ENCODE measurements at places on chromosomes 12 and 14. TPM values are rescaled to one million over a fixed set of nuclear protein-coding genes. Genes with fewer than 3 reads are reported as not detected.
A peak's percentile ranks its signal among the peaks of the same experiment; 100 is the strongest.

DNA sequence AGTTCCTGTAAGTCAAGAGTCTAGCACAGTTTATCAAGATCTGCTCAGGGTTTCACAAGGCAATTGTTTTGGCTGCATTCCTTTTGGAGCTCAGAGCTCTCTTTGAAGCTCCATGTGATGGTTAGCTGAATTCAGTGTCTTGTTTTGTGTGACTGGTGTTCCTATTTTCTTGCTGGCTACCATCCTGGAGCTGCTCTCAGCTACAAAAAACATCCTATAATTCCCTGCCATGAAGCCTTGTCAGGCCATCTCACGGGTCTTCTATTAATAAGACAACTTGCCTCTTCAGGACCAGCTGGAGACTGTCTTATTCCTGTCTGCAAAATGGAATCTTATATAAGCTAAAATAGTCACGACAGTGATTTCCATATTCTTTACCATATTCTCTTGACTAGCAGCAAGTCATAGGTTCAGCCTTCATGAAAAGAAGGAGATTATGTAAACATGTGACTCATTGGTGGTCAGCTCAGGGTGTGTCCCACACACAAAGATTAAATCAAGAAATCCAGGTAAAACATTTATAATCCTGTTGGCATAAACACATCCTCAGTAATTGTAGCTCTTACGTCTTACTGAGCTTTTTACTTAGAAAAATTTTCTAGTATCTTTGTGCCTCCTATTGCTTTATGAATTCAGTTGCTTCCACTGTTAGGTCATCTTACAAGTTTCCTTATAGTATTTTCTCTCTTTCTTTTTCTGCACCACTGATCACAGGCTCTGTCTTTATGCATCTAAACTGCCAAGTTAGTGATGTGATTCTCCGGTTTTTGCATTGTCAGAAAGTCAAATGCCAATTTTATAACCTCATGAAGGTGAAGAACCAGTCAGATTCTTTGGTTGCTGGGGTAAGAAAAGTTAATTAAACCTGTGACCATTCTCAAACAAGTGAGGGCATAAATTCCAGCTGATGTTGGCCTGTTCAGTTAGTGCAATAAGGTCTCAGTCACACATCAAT, 378.5 kb upstream of the MGAT4C start:
- no peaks in the 10 kb centered on the region for H3K36me3 ChIP-seq
- no peak overlapping the region for H3K27ac ChIP-seq
- no peak for DNase-seq
- no peak overlapping the region for H3K4me3 ChIP-seq
- H3K27me3 ChIP-seq = no peaks in the 10 kb centered on the region

DNA sequence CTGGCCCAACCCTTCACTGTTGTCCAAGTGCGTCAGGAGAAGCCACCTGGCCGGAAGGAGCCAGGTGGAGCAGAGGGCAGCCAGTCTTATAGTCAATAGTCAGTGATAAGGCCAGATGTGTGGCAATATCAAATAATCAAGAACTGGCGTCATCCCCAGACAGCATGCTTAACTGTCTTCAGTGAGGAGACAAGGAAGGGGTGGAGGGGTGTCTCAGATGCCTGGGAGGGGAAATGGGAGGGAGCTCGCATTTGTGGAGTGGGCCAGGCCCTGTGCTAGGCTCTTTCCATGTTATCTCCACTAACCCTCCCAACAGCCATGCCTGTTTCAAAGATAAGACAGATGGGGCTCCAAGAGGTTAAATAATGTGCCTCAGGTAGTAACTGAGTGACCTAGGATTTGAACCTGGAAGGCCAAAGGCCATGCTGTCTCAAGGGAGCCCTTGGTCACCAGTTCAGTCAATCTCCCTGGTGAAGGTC, 48.9 kb upstream of the FOS start:
- peak; percentile 78 for DNase-seq
- no peaks in the 10 kb centered on the region for H3K27me3 ChIP-seq
- H3K4me3 ChIP-seq = no peak overlapping the region

DNA sequence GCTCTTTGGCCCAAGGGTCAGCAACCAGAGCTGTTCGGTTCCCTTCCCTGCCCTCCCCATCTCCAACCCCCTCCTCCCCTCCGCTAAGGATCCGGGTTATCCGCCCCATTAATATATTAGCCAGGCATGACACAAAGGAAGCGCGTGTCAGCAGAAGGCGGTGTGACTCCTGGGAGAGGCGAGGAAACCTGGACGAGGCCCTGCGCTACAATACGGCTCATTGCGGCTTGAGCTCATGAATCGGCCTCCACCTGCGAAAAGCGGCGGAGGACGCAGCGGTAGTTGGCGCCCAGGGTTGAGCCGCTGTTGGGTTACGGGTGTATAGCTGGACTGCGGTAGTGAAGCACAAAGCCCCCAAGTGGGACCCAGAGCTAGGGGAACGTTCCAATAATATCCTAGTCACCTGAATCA, 9.9 kb downstream of the FOXA1 start:
- H3K27ac ChIP-seq = peak overlapping the region; percentile 88
- peak; percentile 52 for DNase-seq
- H3K4me1 ChIP-seq = no peaks in the 10 kb centered on the region
- H3K4me3 ChIP-seq = peak overlapping the region; percentile 44

DNA sequence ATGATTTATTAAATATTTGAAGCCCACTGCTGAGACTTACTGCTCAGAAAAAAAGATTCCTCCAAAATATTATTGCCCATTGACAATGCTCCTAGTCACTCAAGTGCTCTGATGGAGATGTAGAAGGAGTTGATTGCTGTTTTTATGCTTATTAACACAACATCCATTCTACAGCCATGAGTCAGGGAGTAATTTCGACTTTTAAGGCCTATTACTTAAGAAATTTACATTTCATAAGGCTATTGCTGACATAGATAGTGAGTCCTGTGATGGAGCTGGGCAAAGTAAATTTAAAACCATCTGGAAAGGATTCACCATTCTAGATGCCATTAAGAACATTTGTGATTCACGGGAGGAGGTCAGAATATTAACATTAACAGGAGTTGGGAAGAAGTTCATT, 5.2 kb downstream of the KCNJ8 start:
- H3K27me3 ChIP-seq = no peaks in the 10 kb centered on the region
- DNase-seq = no peak
- no peak overlapping the region for H3K4me3 ChIP-seq
- no peak overlapping the region for H3K27ac ChIP-seq
- no peaks in the 10 kb centered on the region for H3K4me1 ChIP-seq
- H3K36me3 ChIP-seq = no peaks in the 10 kb centered on the region

Gene B3GNT4
- 0.69 TPM for total RNA-seq

DNA sequence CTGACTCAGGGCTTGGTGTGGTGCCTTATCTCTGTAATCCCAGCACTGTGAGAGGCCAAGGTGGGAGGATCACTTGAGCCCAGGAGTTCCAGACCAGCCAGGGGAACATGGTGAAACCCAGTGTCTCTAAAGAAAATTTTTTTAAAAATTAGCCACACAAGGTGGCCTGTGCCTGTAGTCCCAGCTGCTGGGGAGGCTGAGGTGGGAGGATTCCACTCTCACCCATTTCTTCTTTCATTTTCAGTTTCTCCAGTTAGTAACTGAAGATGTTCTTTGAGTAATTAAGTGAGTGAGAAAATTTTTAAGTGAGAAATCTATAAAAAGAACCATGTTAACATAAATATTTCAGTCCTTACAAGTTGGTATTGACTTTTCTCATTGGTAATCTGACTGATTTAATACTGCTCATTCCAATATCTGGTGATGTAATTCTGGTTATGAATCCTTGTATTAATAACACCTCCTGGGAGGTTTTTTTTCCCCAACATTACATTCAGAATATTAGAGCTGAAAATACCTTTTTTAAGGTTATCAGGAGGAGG, 6.1 kb downstream of the METTL3 start:
- H3K4me1 ChIP-seq = peaks cover 8% of the 10 kb centered on the region
- DNase-seq = no peak
- peaks cover 11% of the 10 kb centered on the region for H3K36me3 ChIP-seq
- H3K27me3 ChIP-seq = no peaks in the 10 kb centered on the region
- no peak overlapping the region for H3K4me3 ChIP-seq

Gene B4GALNT1
- 0.32 TPM for total RNA-seq

- peak overlapping the region; percentile 62 for H3K27ac ChIP-seq
- no peaks in the 10 kb centered on the region for H3K4me1 ChIP-seq
- DNase-seq = no peak
- no peaks in the 10 kb centered on the region for H3K27me3 ChIP-seq
- no peak overlapping the region for H3K4me3 ChIP-seq
- no peaks in the 10 kb centered on the region for H3K36me3 ChIP-seq
Measured at GRCh38 chr14:50082784-50083466, 33.4 kb downstream of the VCPKMT start.

DNA sequence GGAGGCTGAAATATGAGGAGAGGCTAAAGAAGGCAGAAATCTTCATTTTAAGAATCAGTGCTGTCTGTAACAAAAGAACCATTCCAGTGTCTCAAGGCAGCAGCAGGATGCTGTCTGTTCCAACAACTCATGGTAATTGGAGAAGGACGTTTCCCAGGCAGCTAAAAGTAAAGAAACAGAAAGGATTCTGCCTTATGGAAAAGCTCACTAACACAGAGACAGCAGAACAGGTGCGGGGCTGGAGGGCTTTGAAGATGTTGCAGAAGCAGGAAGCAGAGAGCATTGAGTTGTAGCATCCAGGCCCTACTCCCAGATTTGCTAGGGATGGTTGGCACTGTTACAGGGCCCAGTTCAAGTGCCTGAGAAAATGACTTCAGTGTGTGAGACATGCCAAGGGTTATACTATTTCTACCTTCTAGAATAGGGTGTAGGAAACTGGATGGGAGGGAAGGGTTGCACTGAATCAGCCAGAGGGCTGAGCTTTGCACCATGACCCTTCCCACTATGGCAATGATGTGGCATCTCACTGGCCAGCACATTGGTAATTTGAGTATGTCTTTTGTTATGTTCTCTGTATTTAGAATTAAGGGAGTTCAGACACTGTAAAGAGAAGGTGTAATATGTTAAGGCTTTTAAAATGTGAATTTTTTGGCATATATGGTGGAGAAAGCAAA, 160.0 kb upstream of the FBXO33 start:
- H3K4me1 ChIP-seq = no peaks in the 10 kb centered on the region
- no peak overlapping the region for H3K4me3 ChIP-seq
- no peaks in the 10 kb centered on the region for H3K27me3 ChIP-seq

Gene KLRD1
- total RNA-seq = 1.5 TPM

Gene TUNAR
- 0.07 TPM for total RNA-seq

DNA sequence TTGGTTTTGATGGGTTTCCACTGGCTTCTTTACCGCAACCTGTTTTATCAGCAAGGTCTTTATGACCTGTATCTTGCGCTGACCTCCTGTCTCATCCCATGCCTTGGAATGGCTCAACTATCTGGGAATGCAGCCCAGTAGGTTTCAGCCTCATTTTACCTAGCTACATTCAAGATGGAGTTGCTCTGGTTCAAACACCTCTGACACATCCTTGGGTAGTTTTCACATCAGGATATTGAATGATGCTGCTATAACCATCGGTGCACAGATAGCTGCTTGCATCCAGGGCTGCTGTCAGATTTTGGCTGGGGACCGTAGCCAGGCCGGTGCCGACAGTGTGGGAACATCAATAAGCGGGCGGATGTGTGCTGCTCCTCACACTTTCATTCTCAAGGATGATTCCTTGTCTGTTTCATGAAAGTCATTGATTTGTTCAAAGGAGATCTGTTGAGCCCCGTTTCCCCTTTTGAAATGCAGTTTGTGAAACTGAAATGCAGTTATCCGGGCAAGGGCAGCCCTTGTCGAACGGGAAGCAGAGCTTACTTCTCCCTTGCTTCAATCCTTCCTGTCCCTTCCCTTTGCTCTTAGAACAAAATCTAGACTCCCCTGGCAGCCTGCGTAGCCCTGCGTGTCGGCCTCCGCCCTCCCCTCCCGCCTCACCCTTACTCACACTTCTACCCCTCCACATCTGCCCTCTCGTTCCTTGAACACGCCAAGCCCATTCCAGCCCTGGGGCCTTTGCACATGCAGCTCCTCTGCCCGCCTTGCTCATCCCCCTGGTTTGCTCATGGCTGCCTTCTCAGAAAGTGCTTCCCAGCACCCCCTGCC, 49.2 kb upstream of the NCOR2 start:
- H3K36me3 ChIP-seq = no peaks in the 10 kb centered on the region
- no peak overlapping the region for H3K27ac ChIP-seq
- H3K27me3 ChIP-seq = no peaks in the 10 kb centered on the region
- no peak for DNase-seq

- no peaks in the 10 kb centered on the region for H3K4me1 ChIP-seq
- H3K27ac ChIP-seq = no peak overlapping the region
- H3K4me3 ChIP-seq = no peak overlapping the region
- no peaks in the 10 kb centered on the region for H3K27me3 ChIP-seq
- no peak for DNase-seq
Measured at GRCh38 chr12:67595365-67595764, 53.2 kb upstream of the DYRK2 start.

DNA sequence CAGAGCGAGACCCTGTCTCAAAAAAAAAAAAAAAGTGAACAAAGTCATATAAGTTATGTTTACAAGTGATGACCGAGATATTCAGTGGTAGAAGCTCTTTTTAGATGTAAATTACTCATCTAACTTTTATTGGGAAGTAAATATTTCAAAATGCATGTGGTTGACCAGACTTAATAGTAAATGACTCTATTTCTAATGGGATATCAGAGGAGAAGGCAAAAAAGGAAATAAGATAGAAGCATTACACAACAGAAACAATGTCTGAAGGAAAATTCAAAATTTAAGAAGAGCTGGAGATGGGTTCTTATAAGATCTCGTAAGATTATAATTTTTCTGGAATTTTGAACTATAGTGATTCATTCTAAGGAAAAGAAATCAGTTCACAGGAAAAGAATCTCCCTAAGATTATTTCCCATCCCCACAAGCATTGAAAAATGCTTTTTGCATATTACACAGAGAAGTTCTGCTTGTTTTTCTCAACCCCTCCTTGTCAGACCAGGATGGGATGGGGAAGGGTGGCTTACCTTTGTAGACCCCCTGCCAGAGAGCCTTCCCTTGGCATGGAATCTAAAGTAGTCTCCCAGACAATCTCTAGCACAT, 63.1 kb upstream of the STK38L start:
- H3K4me1 ChIP-seq = no peaks in the 10 kb centered on the region
- H3K27me3 ChIP-seq = no peaks in the 10 kb centered on the region
- no peak overlapping the region for H3K27ac ChIP-seq
- H3K4me3 ChIP-seq = no peak overlapping the region

Gene SLC25A47
- not detected for total RNA-seq

DNA sequence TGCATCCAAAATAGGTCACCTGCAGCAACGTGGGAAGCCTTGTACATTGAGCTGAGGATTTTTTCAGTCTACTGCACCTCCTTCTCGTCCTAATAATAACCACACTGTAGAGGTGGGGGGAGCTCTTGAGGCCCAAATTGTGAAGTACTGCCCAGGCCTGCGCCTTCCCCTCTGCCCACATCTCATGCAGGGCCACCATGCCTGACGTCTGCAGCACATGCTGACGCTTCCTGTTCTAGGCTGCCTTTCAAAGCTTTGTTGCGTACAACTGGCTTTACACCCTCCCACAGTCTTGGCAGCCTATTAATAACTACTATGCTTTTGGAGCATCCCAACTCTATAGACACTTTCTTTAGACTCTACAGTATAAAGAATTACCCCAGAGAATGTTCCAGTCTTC, 26.5 kb upstream of the TTC7B start:
- H3K4me3 ChIP-seq = no peak overlapping the region
- no peaks in the 10 kb centered on the region for H3K36me3 ChIP-seq
- H3K4me1 ChIP-seq = no peaks in the 10 kb centered on the region
- no peaks in the 10 kb centered on the region for H3K27me3 ChIP-seq
- H3K27ac ChIP-seq = no peak overlapping the region

- peaks cover 17% of the 10 kb centered on the region for H3K27me3 ChIP-seq
- no peak for DNase-seq
- no peaks in the 10 kb centered on the region for H3K4me1 ChIP-seq
- H3K4me3 ChIP-seq = peak overlapping the region; percentile 59
- peak overlapping the region; percentile 7 for H3K27ac ChIP-seq
Measured at GRCh38 chr12:1531654-1532374, 62.6 kb downstream of the FBXL14 start.

- no peak overlapping the region for H3K27ac ChIP-seq
- peaks cover 22% of the 10 kb centered on the region for H3K4me1 ChIP-seq
- DNase-seq = no peak
- no peak overlapping the region for H3K4me3 ChIP-seq
Measured at GRCh38 chr12:124543052-124543589, 24.3 kb downstream of the NCOR2 start.

All from colonic mucosa (tissue), 4 donors.